CD4-positive, alpha-beta memory T cell (primary cell): ENCODE measurements at places on chromosomes 13 and 19.

DNA sequence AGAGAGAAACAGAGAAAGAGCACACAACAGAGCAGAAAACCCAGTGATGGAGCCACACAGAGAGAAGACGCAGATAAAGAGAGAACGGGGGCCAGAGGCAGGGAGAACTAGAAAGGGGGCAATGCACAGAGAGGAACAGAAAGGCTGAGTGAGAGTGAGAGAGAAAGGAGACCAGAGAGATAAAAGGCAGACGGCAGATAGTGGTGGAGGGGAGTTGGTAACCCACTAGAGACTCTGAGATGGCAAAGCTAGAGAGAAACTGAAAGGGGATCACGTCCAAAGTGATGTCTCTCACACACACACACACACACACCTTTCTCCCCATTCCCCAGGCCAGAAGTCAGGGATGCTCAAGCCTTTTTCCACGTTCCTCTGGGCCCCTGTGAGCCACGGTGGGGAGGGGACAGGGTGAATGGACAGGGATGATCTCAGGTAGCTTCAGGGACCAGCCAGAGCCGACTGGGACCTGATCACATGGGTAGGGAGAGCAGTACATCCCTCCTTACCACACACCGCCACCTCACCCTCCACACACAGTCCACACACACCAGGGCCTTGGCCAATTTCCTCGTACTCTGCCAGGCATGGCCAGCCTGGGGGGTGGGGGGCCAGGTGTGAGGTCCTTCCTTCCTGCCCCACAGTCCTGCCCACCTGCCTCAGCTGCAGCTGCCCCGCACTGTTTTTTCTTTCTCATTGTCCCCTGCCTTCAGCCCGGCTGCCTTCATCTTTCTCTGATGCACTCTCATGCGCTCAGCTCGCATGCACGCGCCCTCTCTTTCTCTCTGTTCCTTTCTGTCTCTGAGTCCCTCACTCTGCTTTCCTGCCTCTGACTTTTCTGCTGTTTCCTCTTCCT, 22.5 kb upstream of the POU2F2 start:
- no peak for DNase-seq
- no peak overlapping the region for H3K27ac ChIP-seq
- no peaks in the 10 kb centered on the region for H3K27me3 ChIP-seq

DNA sequence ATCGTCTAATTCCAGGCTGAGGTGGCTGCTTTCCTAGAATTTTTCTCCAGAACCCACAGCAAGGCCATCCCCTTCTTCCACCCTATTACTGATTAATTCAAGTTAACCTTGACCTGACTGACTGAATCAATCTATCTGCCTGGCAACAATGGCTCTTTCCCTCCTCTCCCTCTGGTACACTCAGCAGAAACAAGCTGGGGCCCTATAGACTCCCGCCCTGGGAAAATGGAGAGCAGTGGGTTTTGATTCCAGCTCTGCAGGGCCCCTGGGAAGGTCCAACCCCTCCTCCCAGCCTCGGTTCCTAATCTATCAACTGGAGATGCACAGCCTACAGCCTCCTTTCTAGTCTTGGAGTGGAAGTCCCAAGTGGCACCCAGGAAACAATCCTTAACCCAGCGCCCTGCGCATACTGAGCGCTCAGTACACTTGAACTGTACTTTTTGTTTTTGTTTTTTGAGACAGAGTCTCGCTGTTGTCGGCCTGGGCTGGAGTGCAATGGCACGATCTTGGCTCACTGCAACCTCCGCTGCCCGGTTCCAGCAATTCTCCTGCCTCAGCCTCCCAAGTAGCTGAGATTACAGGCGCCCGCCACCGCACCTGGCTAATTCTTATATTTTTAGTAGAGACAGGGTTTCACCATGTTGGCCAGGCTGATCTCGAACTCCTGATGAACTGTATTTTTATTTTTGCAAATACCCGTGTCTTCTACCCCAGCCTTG, 5.2 kb upstream of the C3 start:
- no peaks in the 10 kb centered on the region for H3K36me3 ChIP-seq
- peaks cover 5% of the 10 kb centered on the region for H3K4me1 ChIP-seq
- H3K4me3 ChIP-seq, result no peak overlapping the region
- no peaks in the 10 kb centered on the region for H3K27me3 ChIP-seq

GRCh38 chr13:47680748-47681147, 320.3 kb downstream of the SUCLA2 start:
- H3K27ac ChIP-seq, result no peak overlapping the region
- no peaks in the 10 kb centered on the region for H3K27me3 ChIP-seq
- no peaks in the 10 kb centered on the region for H3K36me3 ChIP-seq
- no peak overlapping the region for H3K4me3 ChIP-seq

- H3K27ac ChIP-seq, result no peak overlapping the region
- no peaks in the 10 kb centered on the region for H3K36me3 ChIP-seq
- no peaks in the 10 kb centered on the region for H3K27me3 ChIP-seq
- DNase-seq, result no peak
- no peaks in the 10 kb centered on the region for H3K4me1 ChIP-seq
Observed at GRCh38 chr13:81738364-81738763, 1397.4 kb upstream of the SPRY2 start.

DNA sequence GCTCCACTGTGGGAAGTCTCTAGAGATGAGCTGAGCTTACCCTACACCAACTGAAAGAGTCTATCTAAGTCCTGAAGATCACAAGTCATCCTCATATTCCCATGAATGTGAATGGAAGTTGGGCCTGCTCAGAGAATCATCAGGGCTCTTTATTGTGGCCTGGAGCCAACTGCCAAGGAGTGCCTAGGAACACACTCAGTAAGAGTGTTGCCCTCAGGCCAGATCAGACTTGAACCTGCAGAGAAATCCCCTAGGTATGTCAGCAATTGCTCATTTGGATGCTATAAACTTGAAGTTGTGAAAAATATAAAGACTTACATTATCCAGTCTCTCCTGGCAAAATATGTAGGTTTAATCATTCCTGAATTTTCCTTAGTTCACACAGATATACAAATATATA, 1070.2 kb downstream of the EFNB2 start:
- H3K4me3 ChIP-seq, result no peak overlapping the region
- H3K27ac ChIP-seq, result no peak overlapping the region
- no peaks in the 10 kb centered on the region for H3K27me3 ChIP-seq
- no peaks in the 10 kb centered on the region for H3K4me1 ChIP-seq
- no peak for DNase-seq

- H3K27me3 ChIP-seq, result no peaks in the 10 kb centered on the region
- no peaks in the 10 kb centered on the region for H3K36me3 ChIP-seq
- H3K4me1 ChIP-seq, result no peaks in the 10 kb centered on the region
- H3K27ac ChIP-seq, result no peak overlapping the region
- DNase-seq, result no peak
Observed at GRCh38 chr13:64274481-64275217, 2859.0 kb upstream of the PCDH20 start.

DNA sequence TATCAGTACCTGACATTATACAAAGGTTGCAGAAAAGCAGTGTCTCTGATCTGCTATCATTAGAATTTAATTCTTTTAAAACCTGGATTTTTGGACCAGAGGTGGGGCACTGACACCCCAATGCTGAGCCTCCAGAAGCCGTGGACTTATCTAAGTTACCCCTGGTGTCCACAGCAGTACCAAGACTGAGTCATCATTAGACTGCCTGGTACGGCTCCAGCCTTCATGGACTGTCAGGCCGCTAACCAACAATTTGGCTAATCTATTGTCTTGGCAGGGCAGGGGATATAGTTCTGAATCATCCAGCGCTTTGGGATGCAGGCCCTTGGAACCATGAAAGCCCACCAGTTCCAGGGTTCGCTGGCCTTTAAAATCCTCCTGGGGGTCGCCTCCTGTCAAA, 78.3 kb downstream of the TSHZ3 start:
- no peaks in the 10 kb centered on the region for H3K27me3 ChIP-seq
- H3K4me1 ChIP-seq, result no peaks in the 10 kb centered on the region
- DNase-seq, result no peak
- H3K4me3 ChIP-seq, result no peak overlapping the region

GRCh38 chr19:34276614-34277013, 22.3 kb downstream of the GARRE1 start:
- no peak overlapping the region for H3K27ac ChIP-seq
- H3K4me1 ChIP-seq, result peaks cover 52% of the 10 kb centered on the region
- DNase-seq, result no peak
- no peak overlapping the region for H3K4me3 ChIP-seq
- no peaks in the 10 kb centered on the region for H3K36me3 ChIP-seq
- no peaks in the 10 kb centered on the region for H3K27me3 ChIP-seq

- no peaks in the 10 kb centered on the region for H3K36me3 ChIP-seq
- H3K27me3 ChIP-seq, result no peaks in the 10 kb centered on the region
- no peak overlapping the region for H3K27ac ChIP-seq
- no peak for DNase-seq
Observed at GRCh38 chr13:109575821-109576220, 210.6 kb downstream of the IRS2 start.

- no peak overlapping the region for H3K4me3 ChIP-seq
- peaks cover 15% of the 10 kb centered on the region for H3K4me1 ChIP-seq
- no peak overlapping the region for H3K27ac ChIP-seq
- H3K36me3 ChIP-seq, result no peaks in the 10 kb centered on the region
- no peak for DNase-seq
- no peaks in the 10 kb centered on the region for H3K27me3 ChIP-seq
Observed at GRCh38 chr13:21076253-21076652, 14.9 kb upstream of the LATS2 start.

- H3K4me1 ChIP-seq, result no peaks in the 10 kb centered on the region
- DNase-seq, result no peak
- peaks cover 10% of the 10 kb centered on the region for H3K36me3 ChIP-seq
- H3K27me3 ChIP-seq, result no peaks in the 10 kb centered on the region
- peak overlapping the region; percentile 31 for H3K4me3 ChIP-seq
Observed at GRCh38 chr19:37413313-37414084, 42.6 kb downstream of the ZNF527 start.

- H3K4me3 ChIP-seq, result peak overlapping the region; percentile 75
- peak overlapping the region; percentile 88 for H3K27ac ChIP-seq
- DNase-seq, result no peak
- peaks cover 36% of the 10 kb centered on the region for H3K4me1 ChIP-seq
- H3K36me3 ChIP-seq, result peaks cover 4% of the 10 kb centered on the region
- no peaks in the 10 kb centered on the region for H3K27me3 ChIP-seq
Observed at GRCh38 chr19:29211562-29212355, 1.2 kb downstream of the UQCRFS1 start.

DNA sequence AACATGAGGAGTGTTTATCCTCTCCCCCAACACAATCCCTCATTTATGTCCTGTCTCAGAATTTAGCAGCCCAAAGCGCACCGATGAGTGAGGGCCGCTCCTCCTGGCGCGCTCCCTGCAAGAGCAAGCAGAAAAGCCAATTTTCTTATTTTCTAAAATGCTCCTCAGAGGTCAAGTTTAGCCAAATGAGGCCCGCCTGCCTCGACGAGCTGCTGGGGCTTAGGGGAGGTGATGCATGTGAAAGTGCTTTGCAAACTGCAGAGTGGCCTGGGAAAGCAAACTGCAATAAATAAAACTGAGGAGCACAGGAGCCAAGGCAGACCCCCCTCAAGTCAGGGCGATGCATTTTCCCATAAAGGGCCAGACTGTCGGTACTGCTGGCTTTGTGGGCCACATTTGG, 29.0 kb downstream of the CAPS start:
- H3K27ac ChIP-seq, result no peak overlapping the region
- no peak overlapping the region for H3K4me3 ChIP-seq
- DNase-seq, result no peak
- H3K36me3 ChIP-seq, result peaks cover 21% of the 10 kb centered on the region

DNA sequence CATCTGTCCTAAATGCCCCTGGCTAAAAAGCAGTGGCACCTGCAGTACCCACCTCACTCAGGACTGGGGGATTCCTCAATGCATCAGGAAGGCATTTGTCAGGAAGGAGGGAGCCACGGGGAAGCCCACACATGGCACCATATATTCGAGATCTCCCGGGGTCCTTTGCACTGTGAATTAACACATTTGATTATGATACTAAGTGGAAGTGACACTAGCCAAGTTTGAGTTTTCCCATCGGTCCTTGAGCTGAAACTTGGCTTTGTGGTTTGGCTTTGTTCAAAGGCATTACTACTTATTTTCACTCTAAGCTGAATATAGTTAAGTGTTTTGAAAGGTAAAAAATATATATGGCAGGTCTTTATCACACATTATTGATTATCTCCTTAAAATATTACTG, 168.7 kb upstream of the MYO16 start:
- H3K27me3 ChIP-seq, result no peaks in the 10 kb centered on the region
- no peaks in the 10 kb centered on the region for H3K36me3 ChIP-seq
- H3K27ac ChIP-seq, result no peak overlapping the region
- peaks cover 5% of the 10 kb centered on the region for H3K4me1 ChIP-seq
- H3K4me3 ChIP-seq, result no peak overlapping the region

DNA sequence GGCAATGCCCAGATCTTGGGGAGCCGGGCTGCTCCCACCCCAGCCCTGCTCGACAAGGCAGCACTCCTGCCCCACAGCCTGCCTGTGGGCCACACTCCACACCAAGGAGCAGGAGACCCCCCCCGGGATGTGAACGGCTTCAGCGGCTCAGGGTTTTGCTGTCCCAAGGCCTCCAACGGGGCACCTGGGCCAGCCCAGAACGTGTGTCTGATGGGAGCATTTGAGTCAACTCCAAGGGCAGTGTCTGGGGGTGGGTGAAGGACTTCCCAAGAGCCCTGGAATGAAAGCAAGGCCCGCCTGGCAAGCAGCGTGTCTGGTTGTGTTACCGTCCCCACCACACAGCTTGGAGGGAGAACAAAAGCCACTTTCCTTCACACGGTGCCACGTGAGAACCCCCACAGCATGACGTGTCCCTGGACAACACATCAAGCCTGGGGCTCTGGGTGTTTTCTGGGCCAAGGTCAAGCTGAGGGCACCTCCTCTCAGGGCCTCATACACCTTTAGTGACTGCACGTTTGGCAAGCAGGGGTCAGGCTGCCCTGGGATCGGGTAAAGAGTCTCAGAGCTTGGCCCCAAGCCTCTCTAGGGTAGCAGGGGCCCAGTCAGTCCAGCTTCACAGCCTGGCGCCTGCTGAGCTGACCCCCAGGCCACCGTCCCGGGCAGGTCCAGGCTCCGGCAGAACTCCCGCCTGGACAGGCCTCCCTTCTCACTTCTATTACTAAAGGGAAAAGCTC, 6.0 kb downstream of the C13orf46 start:
- no peak for DNase-seq
- no peak overlapping the region for H3K27ac ChIP-seq
- peaks cover 17% of the 10 kb centered on the region for H3K36me3 ChIP-seq

GRCh38 chr19:7618771-7619510, 10.4 kb downstream of the XAB2 start:
- no peak overlapping the region for H3K27ac ChIP-seq
- peaks cover 31% of the 10 kb centered on the region for H3K36me3 ChIP-seq
- H3K4me3 ChIP-seq, result no peak overlapping the region
- H3K4me1 ChIP-seq, result no peaks in the 10 kb centered on the region

DNA sequence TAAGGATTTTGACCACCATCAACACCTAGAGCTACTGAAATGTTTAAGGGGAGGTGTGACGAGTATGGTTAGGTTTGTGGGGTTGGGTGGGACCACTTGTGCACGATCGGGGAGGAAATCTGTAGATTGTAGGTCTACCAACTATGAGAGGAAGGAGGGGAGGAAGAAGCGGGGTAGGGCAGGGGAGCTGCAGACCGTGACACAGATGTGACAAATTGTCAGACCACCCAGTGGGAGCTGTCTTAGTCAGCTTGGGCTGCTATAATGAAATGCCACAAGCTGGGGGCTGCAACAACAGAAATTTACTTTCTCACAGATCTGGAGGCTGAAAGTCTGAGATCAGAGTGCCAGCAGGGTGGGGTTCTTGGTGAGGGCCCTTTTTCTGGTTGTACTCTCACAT, 62.2 kb upstream of the ARGLU1 start:
- H3K4me3 ChIP-seq, result no peak overlapping the region
- DNase-seq, result no peak
- no peaks in the 10 kb centered on the region for H3K4me1 ChIP-seq
- no peaks in the 10 kb centered on the region for H3K27me3 ChIP-seq
- H3K36me3 ChIP-seq, result no peaks in the 10 kb centered on the region

- no peaks in the 10 kb centered on the region for H3K4me1 ChIP-seq
- H3K36me3 ChIP-seq, result no peaks in the 10 kb centered on the region
- no peak overlapping the region for H3K27ac ChIP-seq
- no peaks in the 10 kb centered on the region for H3K27me3 ChIP-seq
- no peak for DNase-seq
- H3K4me3 ChIP-seq, result no peak overlapping the region
Observed at GRCh38 chr13:80558074-80558473, 217.1 kb upstream of the SPRY2 start.
